Thyroid gland (tissue), 4 donors: ENCODE measurements at places on chromosomes 2 and 18.

- DNase-seq: no peak
Measured at GRCh38 chr2:236293241-236293810, 29.1 kb upstream of the ASB18 start.

GRCh38 chr18:23737578-23737977, 48.3 kb downstream of the LAMA3 start:
- DNase-seq: peak; percentile 32

GRCh38 chr2:81645745-81646301, 1341.3 kb upstream of the LRRTM1 start:
- no peak for DNase-seq

DNA sequence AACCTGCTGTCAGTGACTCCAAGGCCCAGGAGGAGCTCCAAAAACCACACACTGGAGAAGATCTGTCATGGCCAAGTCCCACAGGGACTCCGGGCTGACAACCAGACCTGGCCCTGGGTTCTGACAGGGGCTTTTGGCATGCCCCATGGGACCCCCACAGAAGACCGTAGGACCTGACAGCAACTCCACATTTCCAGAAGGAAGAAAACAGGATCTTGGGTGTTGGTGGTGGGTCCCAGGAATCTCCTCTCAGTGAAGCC, 275.9 kb upstream of the HS6ST1 start:
- no peak for DNase-seq

DNA sequence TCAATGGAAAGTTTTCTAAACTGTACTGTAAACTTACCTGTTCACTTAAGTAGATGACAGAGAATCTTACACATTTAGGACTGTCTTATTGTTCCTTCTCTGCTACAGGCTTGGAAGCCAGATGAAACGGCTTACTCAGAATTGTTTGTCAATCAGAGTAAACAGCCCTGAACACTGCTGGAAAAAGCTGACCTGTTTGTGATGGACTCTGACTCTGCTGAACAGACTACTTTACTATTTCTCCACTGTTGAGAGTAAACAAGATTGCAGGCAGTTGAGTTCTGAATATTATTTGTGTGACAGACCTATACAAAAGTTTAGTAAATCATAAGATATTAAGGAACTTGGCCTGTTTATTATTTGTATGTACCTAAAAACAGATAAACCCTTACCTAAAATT, 99.0 kb downstream of the NOL10 start:
- DNase-seq: no peak

DNA sequence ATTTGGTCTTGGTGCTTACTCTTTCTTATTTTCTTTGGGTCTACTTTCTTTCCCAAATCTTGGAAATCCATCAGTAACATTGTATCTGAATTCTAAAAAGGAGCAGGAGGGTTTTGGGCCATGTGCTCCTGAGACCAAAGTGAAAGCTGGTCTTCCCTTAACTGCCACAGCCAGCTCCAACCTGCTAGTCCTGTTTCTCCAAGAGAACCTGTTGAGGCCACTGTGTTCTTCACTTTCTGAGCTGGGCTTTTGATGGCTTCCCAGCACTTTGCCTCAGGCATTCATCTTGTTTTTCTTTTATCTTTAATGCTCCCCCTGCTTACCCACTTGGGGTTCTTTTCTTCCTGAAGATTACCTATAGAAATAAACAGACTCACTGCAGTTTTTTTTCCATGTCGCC, 53.3 kb downstream of the ARHGAP28 start:
- no peak for DNase-seq

- DNase-seq: peak; percentile 27
Measured at GRCh38 chr2:112156152-112156986, 18.2 kb downstream of the FBLN7 start.

- DNase-seq: no peak
Measured at GRCh38 chr2:9278439-9278838, 71.8 kb downstream of the ASAP2 start.

GRCh38 chr2:121591199-121591598, 58.1 kb downstream of the CLASP1 start:
- DNase-seq: no peak

DNA sequence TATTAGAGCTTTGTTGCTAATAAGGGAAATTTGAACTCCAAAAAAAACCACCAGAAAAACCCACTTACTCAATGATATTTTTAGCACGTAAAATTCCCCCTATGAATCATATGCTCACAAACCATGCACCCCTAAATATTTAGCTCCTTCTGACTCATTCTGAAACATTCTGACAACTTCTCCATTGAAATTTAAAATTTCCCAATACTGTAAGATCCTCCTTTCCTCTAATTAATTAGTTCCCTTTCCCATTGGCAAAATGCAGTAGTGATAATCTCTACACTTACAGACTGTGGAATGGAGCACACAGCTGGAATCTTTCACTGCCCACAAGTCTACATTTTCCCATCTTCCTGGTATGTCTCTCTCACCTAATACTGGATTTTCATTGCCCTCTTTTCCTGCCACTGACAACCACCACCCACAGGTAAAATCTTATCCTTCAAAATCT, 215.8 kb upstream of the ACVR2A start:
- DNase-seq: no peak

DNA sequence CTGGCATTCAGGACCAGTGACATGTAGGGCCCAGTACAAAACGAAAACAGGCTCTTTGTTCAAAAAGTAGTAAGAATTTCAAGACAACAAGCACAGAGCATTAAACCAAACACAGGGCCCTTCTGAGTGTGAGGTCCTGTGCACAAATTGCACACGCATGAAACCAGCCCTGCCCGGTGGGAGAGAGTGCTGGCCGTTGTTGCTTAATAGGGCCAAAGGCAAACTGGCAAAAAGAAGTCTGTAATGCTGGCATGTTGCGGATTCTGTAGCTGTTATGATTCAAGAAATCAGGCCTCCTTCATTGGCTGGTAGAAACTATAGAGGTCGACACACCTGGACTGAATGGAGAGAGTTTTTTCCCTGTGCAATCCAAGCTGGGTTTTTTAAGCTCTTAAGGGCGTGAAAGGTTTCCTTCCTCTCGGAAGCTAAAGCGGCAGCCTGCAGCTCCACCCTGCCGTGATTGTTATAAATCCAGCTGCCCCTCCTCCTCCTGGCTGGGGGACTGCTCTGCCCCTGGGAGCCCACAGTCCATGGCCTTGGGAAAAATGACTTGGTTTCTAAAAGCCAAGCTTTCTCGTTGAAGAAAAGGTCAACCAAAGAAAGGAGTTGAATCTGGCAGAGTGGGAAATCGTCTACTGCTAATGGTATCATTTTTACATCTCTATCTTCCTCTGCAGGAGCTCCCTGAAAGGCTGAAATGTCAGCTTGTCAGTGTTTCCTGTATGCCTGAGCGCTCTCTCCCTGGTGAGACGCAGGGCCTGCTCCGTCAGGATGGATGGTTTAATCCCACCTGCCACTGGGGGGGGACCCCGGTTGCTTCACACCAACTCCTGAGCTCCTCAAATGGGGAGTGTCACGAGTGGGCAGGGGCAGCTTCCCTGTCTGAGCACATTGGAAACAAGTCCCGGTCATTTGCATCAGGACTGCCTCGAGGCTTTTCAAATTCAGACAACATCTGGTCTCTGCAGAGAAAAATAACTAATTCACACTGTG, 143.6 kb downstream of the ALPK2 start:
- DNase-seq: no peak

DNA sequence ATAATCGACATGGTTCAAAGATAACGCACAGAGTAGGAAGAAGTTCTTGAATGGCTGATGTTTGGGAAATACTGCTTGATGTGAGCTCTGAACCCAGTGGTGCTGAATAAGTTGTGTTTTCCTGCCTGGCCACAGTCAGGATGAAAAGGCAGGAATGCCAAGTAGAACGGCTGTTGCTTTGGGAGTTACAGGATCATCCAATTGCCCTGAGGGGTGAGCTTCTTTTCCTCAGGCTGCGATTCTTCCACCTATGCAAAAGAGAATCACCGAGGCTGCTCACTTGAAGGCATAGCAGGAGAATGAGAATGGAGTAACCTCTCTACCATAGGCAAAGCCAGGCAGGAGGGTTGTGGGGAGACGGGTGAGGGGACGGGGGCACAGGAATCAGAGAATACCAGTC, 14.4 kb upstream of the IGFBP2 start:
- no peak for DNase-seq

DNA sequence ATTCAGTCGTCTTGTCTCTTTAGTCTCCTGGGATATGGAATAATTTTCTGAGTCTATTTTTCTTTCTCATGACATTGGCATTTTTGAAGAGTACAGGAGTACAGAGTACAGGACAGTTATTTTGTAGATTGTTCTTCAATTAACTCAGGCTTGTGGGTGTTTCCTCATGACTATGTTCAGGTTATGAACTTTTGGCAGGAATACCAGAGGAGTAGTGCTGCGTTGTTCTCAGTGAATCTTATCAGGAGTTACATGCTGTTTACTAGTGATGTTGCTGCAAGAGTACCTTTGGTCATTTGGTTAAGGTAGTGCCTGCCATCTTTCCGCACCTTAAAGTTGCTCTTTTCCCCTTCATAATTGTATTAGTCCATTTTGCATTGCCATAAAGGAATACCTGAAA, 41.3 kb upstream of the AGFG1 start:
- no peak for DNase-seq

DNA sequence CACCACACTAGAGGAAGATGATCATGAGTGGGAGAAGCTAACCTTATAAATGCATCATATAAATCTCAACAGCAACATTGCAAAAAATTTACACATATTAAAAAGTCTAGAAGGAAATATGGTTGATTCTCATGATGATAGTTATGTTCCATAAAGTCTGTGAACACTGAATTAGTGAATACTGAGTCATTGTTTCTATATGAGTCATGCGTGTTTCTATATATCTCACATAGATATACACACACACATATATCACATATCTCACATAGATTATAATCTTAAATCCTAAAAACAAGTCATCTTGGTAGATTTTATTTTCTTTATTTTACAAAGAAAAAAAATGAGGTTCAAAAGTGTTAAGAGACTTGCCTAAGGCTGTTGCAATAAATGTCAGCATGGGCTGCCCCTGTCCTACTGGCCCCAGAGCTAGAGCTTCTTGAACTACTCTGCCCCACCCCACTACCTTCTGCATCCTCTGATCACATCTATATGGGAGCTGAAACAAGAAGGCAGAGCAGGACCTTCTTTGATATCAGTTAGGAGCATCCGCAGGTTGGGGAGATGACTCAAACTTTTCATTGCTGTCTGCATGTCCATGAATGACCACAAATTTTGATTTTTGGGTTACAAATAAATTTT, 81.8 kb upstream of the ADAM23 start:
- no peak for DNase-seq

DNA sequence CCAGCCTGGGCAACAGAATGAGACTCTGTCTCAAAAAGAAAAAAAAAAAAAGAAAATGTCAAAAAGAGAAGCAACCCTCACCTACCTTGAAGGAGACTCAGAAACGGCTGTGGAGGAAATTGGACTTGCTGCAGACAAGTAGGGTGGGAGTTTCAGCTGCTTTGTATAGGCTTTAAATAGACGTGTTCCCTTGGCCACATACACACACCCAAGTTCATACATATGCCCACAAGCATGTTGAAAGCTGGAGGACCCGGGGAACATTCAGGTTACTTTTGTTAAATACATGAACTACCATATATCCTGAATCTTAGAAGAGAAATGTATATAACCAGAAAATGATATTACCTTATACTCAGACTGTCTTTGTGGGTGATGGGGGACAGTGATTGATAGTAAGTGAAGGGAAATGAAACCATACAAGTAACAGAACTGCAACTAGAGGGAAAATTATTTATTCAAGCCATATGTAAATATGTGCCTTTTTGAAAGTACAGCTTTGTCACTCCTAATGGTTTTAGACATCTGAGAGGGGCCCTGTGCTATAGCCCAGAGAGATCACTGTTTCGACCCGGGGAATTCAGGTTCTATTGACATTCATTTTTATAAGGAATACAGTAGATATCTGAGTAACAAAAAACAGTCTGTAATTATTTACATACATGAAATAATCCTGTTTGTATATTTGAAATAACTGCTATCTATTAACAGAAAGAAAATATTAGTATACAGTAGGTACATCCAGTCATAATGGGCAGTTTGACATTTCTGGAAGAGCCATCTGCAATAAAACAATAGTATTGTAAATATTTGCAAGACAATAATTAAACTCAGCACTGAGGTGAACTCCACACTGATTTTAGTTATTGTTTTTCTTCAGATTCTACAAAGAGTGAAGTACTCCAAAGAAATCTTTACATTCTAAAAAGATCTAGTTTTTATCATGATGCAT, 48.0 kb upstream of the TGIF1 start:
- DNase-seq: no peak

GRCh38 chr2:81437456-81438000, 1133.0 kb upstream of the LRRTM1 start:
- DNase-seq: no peak

DNA sequence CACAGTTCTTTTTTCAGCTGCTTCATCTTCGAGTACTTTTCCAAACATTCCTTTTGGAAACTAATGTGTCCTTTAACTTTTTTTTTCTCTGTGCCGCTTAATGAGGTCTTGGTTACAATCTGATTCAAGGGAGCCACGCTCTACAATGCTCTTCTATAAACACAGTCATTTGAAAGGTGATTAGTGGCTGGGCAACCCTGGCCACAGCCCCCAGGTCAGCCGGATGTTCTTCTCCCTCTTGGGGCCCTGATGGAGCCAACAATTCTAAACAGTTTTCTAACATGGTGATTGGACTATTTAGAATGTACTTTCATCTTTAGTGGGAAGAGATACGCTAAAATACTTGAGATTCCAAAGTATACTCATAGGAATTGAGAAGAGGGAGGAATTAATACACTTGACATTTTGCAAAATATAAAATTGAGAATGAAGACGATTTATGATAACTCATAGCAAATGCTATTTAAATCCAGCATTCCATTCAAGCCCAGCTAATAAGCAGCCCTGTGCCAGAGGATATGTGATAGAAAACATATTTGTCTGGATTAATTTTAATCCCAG, 83.7 kb upstream of the MBOAT2 start:
- no peak for DNase-seq

- no peak for DNase-seq
Measured at GRCh38 chr18:70494524-70494923, 205.7 kb downstream of the SOCS6 start.

DNA sequence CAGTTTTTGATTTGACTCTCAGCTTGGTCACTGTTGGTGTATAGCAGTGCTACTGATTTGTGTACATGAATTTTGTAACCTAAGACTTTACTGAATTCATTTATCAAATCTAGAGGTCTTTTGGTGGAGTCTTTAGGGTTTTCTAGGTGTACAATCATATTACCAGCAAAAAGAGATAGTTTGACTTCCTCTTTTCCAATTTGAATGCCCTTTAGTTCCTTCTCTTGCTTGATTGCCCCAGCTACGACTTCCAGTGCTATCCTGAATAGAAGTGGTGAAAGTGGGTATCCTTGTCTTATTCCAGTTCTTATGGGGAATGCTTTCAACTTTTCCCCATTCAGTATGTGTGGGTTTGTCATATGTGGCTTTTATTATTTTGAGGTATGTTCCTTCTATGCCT, 312.9 kb upstream of the REV1 start:
- no peak for DNase-seq

DNA sequence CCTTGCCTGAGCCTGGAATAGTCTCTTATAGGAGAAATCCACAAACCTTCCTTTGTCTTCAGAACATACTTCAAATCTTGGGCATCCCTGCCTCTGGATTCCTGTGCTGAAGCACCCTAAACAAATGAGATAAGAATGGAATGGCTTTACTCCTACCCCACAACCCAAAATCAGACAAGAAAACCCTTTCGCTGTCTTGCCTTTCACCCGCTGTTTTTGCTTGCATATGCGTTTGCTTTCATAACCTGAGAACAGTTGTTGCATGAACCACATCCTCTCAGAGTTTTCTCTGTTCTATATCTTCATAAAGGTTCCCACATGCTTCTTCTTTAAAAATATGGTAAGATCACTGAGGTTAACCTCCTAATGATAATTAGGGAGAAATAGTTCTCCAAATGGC, 132.1 kb upstream of the MAP3K20 start:
- no peak for DNase-seq
